CD4-positive, alpha-beta T cell (primary cell): ENCODE measurements at places on chromosomes 11 and 22. TPM values are rescaled to one million over a fixed set of nuclear protein-coding genes. Genes with fewer than 3 reads are reported as not detected.

GRCh38 chr11:74592441-74593362, at the start of gene POLD3:
POLD3 (plus strand) TSS chr11:74592582; CDS start chr11:74592659, 77 bp downstream.
- no peaks in the 10 kb centered on the region for H3K27me3 ChIP-seq
- H3K27ac ChIP-seq: peak within 1 kb of the TSS; percentile 90
- H3K4me3 ChIP-seq: peak within 1 kb of the TSS; percentile 84
- peaks cover 6% of the 10 kb centered on the region for H3K36me3 ChIP-seq

Gene TESMIN
- total RNA-seq: 4.3 TPM

DNA sequence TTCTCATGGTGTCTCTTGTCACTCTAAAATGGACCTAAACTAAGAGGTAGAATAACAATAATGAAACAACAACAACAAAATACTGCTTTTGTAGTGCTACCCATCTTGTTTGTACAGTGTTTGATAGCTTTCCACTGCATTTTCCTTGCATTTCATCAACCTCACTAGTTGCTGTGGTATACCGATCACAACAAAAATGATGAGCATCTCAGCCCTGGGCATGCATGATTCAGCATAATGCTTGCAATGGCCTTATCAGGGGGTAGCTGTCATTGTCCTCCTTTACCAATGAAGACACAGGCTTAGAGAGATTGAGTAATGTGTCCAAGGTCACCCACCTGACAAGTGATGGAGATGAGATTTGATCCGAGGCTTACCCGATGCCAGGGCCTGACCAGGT, 682.5 kb downstream of the NTM start:
- H3K27ac ChIP-seq: no peak overlapping the region
- no peaks in the 10 kb centered on the region for H3K27me3 ChIP-seq
- H3K4me3 ChIP-seq: no peak overlapping the region
- DNase-seq: no peak
- no peaks in the 10 kb centered on the region for H3K36me3 ChIP-seq
- no peaks in the 10 kb centered on the region for H3K4me1 ChIP-seq

- no peaks in the 10 kb centered on the region for H3K4me1 ChIP-seq
- H3K4me3 ChIP-seq: no peak overlapping the region
- H3K27ac ChIP-seq: no peak overlapping the region
- peaks cover 26% of the 10 kb centered on the region for H3K36me3 ChIP-seq
- DNase-seq: no peak
Observed at GRCh38 chr11:47329431-47329986, 23.0 kb downstream of the MYBPC3 start.

DNA sequence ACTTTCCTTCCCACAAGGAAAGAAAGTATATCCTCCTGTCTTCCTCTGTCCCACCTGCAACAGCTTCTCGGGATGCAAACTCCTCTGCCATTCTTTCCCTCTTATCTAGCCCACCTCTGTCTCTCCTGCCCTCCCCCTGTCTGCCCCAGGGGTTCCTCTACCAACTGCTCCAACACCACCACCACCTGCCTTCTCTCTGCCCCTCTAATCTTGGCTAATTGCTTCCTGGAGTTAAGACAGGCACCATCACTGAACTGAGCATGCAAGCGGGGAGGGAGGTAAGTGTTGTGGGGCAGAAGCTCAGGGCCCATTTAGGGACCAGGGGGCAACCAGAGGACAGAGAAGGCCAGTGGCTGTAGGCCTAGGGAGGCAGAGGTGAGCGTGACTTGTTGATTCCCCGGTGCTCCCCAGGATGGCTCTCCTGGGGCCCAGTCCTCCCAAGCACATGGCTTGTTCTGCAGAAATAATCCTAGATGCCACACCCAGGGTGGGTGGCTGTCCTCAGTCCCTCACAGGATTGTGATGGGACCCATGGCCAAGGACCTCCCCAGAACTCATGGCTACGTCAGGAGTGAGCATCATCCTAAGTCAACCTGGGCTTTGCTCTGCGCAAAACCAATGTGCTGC, 111.1 kb downstream of the TP53I11 start:
- H3K36me3 ChIP-seq: peaks cover 12% of the 10 kb centered on the region
- no peak overlapping the region for H3K4me3 ChIP-seq
- DNase-seq: no peak
- H3K4me1 ChIP-seq: no peaks in the 10 kb centered on the region
- no peaks in the 10 kb centered on the region for H3K27me3 ChIP-seq
- no peak overlapping the region for H3K27ac ChIP-seq

Gene FBLN1
- not detected for total RNA-seq

Gene CASP12
- not detected for total RNA-seq

Gene CCDC116
- total RNA-seq: 0.20 TPM

GRCh38 chr11:57057561-57057960, 68.8 kb downstream of the OR5AK2 start:
- no peak overlapping the region for H3K4me3 ChIP-seq
- H3K27me3 ChIP-seq: no peaks in the 10 kb centered on the region
- H3K27ac ChIP-seq: no peak overlapping the region
- no peaks in the 10 kb centered on the region for H3K36me3 ChIP-seq

GRCh38 chr11:85348945-85349344, 278.2 kb downstream of the DLG2 start:
- no peaks in the 10 kb centered on the region for H3K4me1 ChIP-seq
- DNase-seq: no peak
- H3K4me3 ChIP-seq: no peak overlapping the region
- H3K27me3 ChIP-seq: no peaks in the 10 kb centered on the region
- no peaks in the 10 kb centered on the region for H3K36me3 ChIP-seq

DNA sequence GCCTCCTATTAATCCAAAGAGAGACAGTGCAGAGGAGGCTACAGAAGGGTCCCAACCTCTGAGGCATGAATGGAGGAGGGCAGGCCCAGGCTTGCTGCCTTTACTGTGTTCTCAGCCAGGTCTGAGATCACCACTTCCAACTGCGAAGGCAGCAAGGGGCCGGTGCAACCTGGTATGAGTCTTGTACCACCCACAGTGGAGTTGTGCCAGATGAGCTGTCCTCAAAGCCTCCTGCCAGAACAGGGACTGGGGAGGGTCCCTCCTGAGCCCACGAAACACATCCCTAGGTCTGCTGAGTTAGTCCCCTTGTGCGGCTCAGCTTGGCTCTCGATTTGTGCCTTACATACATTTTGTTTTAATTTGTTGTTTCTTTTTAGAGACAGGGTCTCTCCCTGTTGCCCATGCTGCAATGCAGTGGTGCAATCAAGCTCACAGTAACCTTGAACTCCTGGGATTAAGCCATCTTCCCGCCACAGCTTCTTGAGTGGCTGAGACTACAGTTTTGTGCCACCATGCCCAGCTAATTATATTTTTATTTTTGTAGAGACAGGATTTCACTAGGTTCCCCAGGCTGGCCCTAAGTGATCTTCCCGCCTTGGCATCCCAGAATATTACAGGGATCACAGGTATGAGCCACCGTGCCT, 9.3 kb downstream of the MIF start:
- H3K36me3 ChIP-seq: no peaks in the 10 kb centered on the region
- H3K27me3 ChIP-seq: no peaks in the 10 kb centered on the region
- no peak for DNase-seq
- H3K4me3 ChIP-seq: no peak overlapping the region
- no peak overlapping the region for H3K27ac ChIP-seq

GRCh38 chr11:134407321-134407828, 4.7 kb downstream of the B3GAT1 start:
- H3K36me3 ChIP-seq: no peaks in the 10 kb centered on the region
- no peak overlapping the region for H3K4me3 ChIP-seq
- H3K4me1 ChIP-seq: peaks cover 13% of the 10 kb centered on the region
- peaks cover 52% of the 10 kb centered on the region for H3K27me3 ChIP-seq

DNA sequence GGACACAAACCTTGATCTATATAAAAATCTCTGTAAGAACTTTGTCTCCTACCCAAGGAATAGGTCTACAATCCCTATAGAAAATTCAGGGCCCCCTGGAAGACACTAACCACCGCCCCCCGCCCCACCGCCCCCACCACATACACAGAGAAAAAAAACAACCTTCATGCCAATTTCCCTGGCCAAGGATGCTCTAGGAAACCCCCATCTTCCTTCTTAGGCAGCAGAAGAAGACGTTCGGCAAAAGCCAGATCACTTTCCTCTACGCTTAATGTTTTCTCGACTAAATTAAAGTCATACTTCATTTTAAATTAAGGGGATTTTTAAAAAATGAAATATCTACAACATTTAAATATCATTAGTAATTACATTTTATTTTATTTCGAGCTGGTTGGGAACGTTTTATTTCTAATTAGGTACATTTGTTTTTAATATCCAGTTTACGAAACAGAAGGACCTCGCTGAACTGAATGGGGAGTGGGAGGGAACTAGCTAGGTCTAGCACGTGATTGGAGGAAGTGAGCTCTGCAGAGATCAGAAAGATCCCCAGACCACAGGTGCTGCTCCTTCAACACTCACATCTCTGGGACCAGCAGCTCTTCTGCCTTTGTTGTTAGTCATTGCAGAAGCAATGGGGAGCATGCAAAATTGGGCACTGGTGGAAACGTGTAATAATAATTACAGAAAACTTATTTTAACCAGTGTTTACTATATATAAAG, 472.3 kb downstream of the MN1 start:
- no peak overlapping the region for H3K4me3 ChIP-seq
- H3K36me3 ChIP-seq: no peaks in the 10 kb centered on the region
- no peak overlapping the region for H3K27ac ChIP-seq
- no peak for DNase-seq
- H3K4me1 ChIP-seq: no peaks in the 10 kb centered on the region

GRCh38 chr22:24170188-24170587, 11.1 kb upstream of the SUSD2 start:
- H3K4me3 ChIP-seq: no peak overlapping the region
- no peak for DNase-seq
- no peak overlapping the region for H3K27ac ChIP-seq
- no peaks in the 10 kb centered on the region for H3K4me1 ChIP-seq

DNA sequence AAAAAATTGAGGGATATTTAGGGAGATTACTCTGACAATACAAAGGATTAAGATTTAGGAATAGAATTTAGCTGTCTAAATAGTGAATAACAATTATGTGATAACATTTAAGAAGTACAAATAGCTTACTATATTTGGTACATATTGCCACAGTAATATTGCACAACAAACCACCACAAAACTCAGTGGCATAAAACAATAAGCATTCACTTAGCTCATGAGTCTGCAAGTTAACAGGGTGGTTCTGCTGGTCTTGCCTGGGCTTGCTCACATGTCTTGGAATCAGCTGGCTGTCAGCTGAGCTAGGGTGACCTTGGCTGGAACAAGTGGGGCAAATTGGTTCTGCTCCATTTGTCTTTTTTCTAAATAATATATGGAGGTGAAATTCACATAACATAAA, 115.1 kb downstream of the DCDC1 start:
- no peak for DNase-seq
- no peaks in the 10 kb centered on the region for H3K36me3 ChIP-seq
- H3K4me1 ChIP-seq: no peaks in the 10 kb centered on the region
- H3K27ac ChIP-seq: no peak overlapping the region
- no peak overlapping the region for H3K4me3 ChIP-seq

- DNase-seq: no peak
- no peaks in the 10 kb centered on the region for H3K4me1 ChIP-seq
- H3K4me3 ChIP-seq: no peak overlapping the region
- no peaks in the 10 kb centered on the region for H3K36me3 ChIP-seq
Observed at GRCh38 chr11:115684135-115684534, 179.9 kb upstream of the CADM1 start.

DNA sequence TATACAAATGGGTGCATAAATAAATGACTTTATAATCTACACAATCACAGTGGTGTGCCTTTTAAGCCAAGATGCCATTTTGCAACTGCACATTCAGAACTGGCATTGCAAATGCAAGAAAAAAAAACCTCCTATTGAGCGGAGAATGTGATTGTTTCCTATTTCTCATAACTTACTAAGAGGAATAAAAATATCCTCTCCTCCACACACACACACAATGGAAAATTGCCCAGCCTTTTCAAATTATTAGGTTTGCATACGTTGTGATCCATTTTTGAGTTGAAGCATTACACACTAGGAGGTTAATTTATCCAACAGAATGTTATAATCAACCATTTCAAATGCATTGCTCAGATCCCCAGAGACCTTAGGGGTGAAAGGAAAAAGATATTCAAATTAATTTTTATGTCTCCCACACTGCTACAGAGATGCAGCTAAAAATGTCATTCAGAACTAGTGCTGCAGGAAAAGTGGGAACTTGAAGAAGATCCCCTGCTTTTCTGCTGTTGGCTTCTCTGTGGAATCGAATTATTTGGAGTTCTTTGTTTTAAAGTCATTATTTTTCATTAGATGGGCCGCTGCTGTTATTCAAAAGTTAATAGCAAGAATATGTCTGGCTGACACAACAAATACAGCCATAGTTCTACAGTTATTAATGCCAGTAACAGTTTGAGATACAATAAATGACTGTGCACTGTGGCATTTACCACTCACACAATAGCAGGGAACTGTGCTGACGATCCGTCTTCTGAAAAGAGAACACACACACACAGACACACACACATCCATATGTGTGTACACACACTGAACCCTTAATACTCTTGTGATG, 299.9 kb upstream of the ANO5 start:
- H3K36me3 ChIP-seq: no peaks in the 10 kb centered on the region
- H3K27me3 ChIP-seq: no peaks in the 10 kb centered on the region
- H3K4me1 ChIP-seq: no peaks in the 10 kb centered on the region
- DNase-seq: no peak
- H3K27ac ChIP-seq: no peak overlapping the region

- no peak overlapping the region for H3K27ac ChIP-seq
- no peak overlapping the region for H3K4me3 ChIP-seq
- H3K27me3 ChIP-seq: peaks cover 2% of the 10 kb centered on the region
- no peaks in the 10 kb centered on the region for H3K36me3 ChIP-seq
- DNase-seq: no peak
Observed at GRCh38 chr22:48258064-48258701, 1495.7 kb downstream of the TBC1D22A start.

Gene OVCH2
- not detected for total RNA-seq

Gene POU2AF3
- not detected for total RNA-seq

DNA sequence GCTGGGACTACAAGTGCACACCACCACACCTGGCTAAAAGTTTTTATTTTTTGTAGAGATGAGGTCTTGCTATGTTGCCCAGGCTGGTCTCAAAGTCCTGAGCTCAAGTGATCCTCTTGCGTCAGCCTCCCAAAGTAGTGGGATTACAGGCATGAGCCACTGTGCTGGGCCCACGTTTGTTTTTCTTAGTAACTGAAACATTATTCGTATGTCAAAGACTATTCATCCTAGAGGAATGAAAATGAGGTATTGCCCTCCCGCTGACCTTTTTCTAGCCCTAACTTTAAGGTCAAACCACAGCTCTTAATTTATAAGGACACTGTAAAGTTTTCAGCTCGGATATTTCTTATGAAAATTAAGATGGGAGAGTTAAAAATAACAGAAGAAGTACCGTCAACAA, 33.2 kb upstream of the PAX6 start:
- no peak overlapping the region for H3K27ac ChIP-seq
- peaks cover 16% of the 10 kb centered on the region for H3K27me3 ChIP-seq
- no peak for DNase-seq
- no peaks in the 10 kb centered on the region for H3K36me3 ChIP-seq
- no peak overlapping the region for H3K4me3 ChIP-seq

GRCh38 chr11:124644426-124645280, 22.0 kb downstream of the TBRG1 start:
- peaks cover 3% of the 10 kb centered on the region for H3K4me1 ChIP-seq
- H3K27me3 ChIP-seq: no peaks in the 10 kb centered on the region
- peaks cover 4% of the 10 kb centered on the region for H3K36me3 ChIP-seq
- H3K4me3 ChIP-seq: no peak overlapping the region
- no peak overlapping the region for H3K27ac ChIP-seq

Gene MAPK8IP1
- 2.4 TPM for total RNA-seq
